ENCODE measurements at places on chromosomes 11 and 22. TPM values are rescaled to one million over a fixed set of nuclear protein-coding genes. Genes with fewer than 3 reads are reported as not detected.

The METTL15 gene
- 22.3 TPM for total RNA-seq

The NLRP14 gene
- 0.54 TPM for total RNA-seq

The LRRC55 gene
- total RNA-seq = 13.2 TPM

The APOBEC3F gene
- total RNA-seq = 21.4 TPM

DNA sequence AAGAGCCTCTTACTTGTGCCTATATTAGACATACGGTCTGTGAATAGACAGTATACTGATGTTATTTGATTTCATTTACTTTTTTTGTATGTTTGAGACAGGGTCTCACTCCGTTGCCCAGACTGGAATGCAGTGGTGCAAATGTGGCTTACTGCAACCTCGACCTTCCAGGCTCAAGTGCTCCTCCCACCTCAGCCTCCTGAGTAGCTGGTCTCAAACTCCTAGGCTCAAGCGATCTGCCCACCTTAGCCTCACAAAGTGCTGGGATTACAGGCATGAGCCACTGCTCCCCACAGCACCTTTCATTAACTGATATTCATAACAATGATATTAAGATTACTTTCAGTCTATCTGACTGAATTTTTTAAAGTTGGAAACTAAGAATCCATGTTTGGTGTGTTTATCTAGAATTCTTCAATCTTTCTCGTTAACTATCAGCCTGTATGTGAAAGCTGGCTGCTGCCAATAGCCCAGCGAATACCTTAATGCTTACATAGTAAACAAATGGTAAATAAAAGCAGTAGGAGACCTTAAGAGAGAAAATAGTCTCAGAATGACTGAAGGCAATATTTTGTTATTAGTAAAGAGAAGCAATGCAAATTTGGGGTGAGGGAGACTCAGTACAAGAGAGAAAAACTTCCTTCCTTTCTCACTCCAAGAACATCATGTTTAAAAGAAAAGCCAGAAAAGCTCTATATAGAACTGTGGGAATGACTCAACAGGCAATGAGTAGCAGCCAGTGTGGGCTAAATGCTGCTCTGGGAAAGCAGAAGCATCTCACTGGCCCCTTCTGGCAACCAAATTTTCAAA lies 101.9 kb downstream of the MRTFA start:
- no peak for DNase-seq

- no peak for DNase-seq
Observed at GRCh38 chr11:73267122-73267846, 4.9 kb upstream of the P2RY6 start.

DNA sequence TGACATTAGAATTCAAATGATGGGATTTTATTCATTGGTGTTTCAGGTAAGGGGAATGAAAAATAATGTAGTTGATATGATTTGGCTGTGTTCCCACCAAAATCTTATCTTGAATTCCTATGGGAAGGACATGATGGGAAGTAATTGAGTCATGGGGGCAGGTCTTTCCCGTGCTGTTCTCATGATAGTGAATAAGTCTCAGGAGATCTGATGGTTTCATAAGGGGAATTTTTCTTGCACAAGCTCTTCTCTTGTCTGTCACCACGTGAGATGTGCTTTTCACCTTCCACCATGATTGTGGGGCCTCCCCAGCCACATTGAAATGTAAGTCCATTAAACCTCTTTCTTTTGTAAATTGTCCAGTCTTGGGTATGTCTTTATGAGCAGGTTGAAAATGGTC lies 268.6 kb upstream of the CHORDC1 start:
- no peak for DNase-seq

DNA sequence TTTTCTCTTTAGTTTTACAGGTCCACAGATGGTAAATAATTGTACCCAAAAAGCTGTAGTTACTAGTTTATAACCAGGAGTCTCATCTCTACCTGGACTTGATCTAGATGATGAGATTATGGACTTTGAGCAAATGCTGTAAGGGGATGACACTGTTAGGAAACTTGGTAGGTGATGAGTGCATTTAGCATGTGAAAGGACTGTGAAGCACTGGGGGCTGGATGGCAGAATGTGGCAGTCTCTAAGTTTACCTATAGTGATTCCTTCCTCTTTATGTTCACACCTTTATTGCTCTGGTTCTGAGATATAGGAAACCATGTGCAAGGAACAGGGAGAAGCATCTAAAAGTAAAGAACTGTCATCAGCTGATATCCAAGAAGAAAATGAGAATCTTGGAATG lies 230.7 kb upstream of the CHORDC1 start:
- no peak for DNase-seq

DNA sequence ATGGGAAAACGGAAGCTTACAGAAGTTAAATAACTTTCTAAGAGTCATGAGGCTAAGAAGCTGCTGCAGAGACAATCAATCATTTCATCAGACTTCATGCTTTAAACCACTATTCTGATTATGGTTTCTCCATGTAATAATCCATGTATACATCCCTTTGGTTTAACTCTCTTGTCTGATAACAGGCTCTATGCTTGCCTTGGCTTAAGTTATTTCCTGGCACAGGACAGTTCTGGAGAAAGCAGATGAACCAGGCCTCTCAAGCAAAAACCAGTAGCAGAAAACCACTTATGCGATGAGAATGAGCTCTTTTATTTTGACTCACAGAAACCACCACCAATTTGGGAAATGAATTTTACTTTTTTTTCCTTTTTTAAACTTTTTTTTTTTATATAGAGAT lies 6.5 kb upstream of the PCF11 start:
- no peak for DNase-seq

DNA sequence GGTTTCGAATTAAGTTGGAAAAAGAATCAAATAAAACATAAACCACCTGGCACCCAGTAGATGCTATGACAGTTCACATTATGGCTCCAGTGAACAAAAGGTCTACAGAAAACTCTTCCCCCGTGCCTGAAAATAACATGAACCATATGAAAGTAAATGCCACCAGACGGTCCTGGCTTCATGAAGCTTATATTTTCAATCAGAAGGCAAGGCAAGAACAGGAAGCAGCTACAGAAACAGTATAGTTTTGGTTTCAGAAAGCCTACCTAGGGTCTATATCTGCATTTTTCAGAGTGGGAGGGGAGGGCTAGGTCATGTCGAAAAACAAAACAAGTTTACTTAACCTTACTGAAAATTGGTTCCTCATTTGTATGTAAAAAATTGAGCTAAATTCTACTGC lies 9.8 kb downstream of the RAB30 start:
- no peak for DNase-seq

- no peak for DNase-seq
Observed at GRCh38 chr11:113549611-113550578, 74.7 kb upstream of the DRD2 start.

DNA sequence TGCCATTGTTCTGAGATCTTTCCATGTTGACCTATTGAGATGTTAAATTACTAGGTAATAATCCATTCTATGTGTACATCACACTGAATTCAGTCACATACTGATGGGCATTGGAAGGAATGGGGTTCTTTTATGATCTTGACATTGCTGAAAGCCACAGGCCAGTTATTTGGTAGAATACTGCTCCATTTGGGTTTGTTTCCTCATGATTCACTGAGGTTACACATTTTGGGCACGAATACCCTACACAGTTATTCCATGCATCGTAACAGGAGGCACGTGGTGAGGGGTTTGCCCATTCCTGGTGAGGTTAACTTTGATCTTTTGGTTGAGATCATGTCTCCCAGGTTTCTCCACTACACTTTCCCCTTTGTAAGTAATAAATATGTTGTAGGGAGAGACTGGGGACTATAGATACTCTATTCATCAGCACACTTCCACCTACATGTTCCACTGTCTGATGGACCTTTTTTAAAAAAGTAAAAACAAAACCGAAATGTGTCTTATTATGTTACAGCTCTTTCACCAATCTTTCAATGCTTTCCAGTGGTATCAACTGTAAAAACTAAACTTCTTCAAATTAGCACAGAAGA lies 12.0 kb upstream of the FOLR1 start:
- DNase-seq = no peak

DNA sequence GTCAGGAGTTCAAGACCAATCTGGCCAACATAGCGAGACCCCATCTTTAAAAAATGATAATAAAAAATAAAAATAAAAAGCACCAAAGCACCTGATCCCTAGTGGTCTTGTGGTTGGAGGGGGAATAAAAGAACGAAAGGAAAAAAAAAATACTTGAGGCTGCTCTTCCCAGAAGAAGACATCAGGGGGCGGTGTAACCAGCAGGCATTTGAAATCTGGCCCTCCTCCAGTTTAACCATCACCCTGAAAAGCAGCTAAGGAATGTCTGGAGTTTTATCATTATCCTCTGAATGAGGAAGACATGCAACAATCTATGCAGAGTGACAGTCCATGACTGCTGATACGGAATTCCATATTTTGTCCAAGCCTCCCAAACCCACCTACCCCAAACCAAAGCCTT lies 5.6 kb upstream of the KCTD17 start:
- DNase-seq = no peak

DNA sequence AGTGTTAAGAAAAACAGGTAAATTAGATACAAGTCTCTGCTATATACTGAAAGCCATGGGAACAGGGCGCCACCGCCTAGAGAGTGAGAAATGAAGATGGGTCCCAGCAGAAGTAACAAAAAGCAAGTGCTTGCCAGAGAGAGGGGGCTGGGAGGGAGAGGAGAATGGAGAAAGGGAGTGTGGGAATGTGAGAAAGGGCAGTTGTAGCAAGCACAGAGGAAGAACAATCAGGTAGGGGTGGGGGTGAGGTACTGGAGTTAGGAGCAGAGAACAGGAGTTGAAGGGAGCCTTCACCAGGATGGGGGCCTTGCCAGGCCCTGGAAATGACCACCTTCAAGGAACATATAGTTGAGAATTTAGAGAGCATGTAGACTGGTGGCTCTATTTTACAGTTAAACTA lies 66.8 kb downstream of the TCF20 start:
- DNase-seq = no peak

GRCh38 chr22:29244785-29245625 lies 22.8 kb downstream of the RHBDD3 start:
- DNase-seq = no peak

- no peak for DNase-seq
Observed at GRCh38 chr11:120326228-120326627, 1.1 kb downstream of the TLCD5 start.

- no peak for DNase-seq
Observed at GRCh38 chr11:125939081-125939521, 6.7 kb upstream of the VSIG10L2 start.

DNA sequence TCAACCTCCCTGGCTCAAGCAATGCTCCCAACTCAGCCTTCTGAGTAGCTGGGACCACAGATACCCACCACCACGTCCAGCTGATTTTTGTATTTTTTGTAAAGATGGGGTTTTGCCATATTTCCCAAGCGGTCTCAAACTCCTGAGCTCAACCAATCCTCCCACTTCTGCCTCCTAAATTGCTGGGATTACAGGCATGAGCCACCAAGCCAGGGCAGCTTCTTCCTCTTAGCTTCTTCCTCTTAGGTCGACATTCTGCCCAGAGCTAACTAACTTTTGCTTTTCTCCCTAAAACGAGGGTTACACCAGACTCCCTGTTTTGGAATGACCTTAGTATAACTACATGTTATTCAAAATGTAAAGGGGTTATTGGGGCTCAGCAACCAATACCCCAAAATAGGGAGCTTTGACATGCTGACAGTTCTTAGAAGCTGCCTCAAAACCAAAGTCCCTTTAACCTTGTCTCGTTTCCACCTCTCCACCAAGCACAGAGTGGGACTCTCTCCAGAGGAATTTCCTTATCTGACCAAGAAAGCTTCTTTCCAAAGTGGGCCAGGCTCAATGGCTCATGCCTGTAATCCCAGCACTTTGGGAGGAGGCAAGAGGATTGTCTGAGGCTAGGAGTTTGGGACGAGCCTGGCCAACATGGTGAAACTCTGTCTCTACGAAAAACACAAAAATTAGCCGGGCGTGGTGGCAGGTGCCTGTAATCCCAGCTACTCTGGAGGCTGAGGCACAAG lies 7.0 kb downstream of the HPS5 start:
- no peak for DNase-seq
